CD4-positive, CD25-positive, alpha-beta regulatory T cell (primary cell): ENCODE measurements at places on chromosomes 2 and 18.

DNA sequence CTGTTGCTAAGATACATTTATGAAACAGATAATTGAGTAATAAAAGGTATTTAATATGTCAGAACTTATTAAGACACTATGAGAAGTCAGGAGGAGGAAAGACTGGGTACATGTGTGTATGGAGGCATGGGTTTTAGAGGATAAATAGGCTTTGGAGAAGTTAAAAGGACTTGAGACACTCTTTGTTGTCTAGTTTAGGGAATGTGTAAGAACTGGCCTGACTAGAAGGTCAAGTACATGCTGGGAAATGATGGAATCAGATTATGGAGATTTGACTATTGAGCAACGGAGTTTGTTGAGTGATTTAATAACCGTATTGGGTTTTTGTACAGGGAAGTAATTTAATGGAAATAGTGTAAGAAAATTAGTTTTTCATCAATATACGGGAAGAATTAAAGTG lies 28.2 kb upstream of the SPDYA start:
- no peak for DNase-seq

DNA sequence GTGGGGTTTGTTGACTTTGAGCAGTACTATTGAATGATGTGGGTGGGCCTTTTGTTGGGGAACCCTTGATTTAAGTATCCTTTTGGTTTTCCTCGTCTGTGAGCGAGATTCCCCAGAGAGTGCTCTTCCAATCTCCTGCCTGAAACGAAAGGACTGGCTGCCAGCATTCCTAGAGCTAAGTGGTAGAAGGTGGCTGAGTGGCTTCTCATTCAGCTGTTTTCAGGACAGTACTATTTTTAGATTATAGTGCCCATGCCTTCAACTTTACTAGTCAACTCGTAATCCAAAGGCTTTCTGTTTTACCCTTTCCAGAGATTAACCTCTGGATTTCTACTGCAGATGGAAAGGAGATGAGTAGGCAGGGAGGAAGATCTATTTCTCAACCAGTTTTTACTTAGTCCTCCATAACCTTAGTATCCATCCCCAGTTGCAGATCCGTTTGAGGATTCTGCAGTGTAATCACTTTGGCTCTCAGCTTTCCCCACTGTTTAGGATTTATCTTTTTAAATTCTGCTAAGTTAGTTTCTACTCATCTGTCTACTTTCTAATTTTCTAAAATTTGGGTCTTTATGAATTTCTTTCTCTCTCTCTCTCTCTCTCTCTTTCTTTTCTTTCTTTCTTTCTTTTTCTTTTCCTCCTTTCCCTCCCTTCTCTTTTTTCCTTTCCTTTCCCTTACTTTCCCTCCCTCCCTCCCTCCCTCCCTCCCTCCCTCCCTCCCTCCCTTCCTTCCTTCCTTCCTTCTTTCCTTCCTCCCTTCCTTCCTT lies 9.2 kb downstream of the SLC4A1AP start:
- no peak for DNase-seq

GRCh38 chr18:69890558-69890957 lies 57.1 kb downstream of the CD226 start:
- no peak for DNase-seq

- no peak for DNase-seq
These were observed 573.3 kb downstream of the LRP1B start for GRCh38 chr2:141557329-141558095.

GRCh38 chr2:4465671-4466070 lies 762.3 kb downstream of the DCDC2C start:
- no peak for DNase-seq

DNA sequence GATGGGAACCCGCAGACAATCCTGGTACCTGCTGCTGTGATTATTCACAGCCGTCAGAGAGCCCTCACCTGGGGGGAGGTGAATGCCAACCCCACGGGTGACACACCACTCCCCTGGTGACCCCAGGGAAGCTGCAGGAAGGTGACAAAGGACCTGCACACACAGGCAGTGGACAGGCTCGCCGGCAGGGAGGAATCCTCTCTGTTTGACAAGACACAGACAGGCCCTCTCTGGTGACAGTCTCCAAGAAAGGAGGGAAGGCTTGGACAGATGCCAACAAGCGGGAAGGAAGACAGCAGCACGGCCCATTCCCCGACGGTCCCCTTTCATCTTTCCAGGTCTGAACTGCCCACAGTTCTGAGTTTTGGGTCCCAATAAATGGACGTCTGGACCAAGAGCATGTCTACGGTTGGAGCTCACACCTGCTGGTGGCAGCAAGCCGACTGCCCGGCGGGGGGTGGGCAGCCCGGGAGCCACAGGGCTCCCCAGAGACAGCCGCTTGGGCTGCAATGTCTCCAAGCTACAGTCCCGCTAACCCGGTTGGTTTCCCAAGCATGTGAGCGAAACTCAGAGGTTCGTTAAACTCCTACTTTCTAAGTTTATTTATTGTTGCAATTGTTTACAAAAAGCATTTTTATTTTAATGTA lies 31.8 kb downstream of the HDAC4 start:
- DNase-seq, result no peak

DNA sequence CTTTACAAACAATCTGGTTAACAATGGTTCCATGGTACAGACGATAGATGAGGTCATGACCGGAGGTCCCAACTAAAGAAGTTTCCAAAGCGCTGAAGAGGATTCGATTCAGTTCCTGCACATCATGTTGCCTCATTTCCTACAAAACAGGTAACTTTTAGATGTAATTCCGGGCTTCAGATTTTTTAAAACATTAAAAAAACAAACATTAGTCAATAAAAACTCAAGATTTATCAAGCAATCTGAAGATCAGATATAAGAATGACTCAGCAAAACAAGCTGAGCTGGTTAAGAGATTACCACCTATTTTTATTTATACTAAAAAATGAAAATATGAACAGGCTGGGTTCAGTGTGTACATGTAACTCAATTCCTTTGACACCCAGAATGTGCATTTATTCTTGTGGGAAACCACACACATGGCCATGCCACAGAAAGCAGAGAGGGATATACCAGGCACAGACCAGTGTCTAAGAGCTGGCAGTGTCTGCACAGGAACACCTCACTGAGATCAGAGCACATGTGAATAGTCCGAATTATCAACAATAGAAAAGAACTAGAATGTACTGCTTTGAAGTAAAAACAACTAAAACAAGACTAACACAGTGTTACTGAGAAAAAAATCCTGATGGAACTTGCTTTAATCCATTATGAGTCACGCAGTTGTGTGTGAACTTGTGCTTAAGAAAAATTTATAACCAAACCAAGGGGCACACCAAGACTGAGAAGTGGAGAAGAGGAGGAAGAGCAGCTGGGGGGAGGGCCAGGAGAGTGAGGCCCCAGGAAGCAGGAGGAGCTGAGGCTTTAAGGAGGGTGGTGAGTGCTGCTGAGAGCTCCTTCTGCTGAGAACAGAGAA lies 9.5 kb downstream of the USP40 start:
- no peak for DNase-seq

- no peak for DNase-seq
These were observed 498.7 kb upstream of the SPRED2 start for GRCh38 chr2:65931056-65931455.

- no peak for DNase-seq
These were observed 123.2 kb downstream of the KCNS3 start for GRCh38 chr2:18001671-18002070.

- no peak for DNase-seq
These were observed 94.7 kb downstream of the EXOC6B start for GRCh38 chr2:72731116-72731515.

DNA sequence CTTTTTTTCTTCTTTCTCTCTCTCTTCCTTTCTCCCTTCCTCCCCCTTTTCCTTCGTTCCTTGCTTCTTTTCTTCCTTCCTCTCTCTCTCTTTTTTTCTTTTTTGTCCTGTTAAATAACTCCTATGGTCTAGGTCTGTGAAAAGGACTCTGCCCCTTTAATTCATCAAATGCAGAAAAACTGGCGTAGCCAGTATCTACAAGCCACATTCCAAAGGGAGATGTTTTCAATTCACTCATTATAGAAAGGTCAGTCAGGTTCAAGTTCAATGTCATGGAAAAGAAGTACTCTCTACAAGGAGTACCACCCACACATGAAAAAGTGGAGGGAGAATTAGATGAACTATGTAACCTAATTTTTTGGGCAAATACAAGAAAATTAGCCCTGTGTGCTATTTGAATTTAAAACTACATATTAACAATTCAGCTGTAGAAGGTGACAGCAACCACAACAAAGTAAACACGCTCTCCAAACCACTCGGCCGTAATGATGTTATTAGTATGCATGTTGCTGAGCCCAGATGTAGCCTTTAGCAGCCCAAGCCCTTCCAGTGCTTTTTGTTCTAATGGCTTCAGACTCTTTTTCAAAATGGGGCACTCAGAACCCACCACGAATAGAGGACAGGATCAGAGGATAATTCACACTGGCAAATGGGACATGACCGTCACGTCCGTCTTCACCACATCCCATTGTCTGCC lies 735.4 kb upstream of the FANCL start:
- DNase-seq, result no peak

DNA sequence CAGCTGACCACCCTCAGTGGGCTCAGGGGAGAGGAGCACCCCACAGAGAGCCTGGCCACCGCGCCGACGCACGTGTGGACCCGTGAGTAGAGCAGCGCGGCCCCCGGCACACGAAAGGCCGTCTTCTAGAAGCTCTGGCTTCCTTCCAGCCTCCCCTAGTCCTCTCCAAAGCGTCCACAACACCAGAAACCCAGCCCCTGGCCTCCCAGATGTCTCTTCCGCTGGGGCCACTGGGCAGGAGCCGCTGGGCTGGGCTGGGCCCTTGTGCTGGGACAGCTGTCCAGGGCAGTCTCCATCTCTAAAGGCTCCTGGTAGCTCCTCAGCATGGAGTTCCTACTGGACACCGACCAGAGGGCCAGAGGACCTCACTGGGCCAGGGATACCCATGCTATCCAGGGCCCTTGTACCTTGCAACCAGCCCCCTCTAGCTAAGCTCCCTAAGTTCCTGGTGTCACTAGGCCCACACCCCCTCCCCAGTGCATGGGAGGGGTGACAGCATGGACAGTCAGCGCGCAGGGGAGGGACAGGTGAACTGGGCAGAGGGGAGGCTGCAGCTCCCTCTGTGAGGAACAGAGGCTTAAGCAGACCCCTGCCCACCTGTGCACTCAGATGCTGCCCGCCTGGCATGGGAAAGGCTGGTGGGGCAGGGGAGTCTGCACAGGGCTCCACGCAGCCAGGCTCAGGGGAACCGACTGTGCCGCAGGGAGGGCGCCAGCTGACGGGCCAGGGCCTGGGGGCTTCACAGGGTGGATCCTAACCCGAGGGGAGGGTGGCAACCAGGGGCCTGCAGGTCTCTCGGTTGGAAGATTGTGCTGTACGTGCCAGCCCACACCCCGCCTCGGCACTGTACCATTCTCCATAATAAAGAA lies 32.9 kb downstream of the MTERF4 start:
- DNase-seq, result no peak

DNA sequence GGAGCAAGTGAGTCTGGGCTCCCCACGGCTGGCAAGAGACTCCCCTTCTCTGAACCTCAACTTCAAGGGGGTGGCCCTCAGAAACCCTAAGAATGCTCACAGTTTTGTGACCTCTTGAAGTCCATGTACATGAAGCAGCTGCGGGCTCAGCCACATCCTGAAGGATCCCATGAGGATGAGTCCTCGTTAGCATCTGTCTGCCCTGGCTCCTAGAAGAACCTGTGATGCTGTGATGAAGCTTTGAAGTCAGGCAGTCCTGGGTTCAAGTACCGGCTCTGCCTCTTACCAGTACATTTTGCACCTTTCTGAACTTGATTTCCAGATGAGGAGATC lies 38.1 kb downstream of the SDC1 start:
- DNase-seq, result no peak

DNA sequence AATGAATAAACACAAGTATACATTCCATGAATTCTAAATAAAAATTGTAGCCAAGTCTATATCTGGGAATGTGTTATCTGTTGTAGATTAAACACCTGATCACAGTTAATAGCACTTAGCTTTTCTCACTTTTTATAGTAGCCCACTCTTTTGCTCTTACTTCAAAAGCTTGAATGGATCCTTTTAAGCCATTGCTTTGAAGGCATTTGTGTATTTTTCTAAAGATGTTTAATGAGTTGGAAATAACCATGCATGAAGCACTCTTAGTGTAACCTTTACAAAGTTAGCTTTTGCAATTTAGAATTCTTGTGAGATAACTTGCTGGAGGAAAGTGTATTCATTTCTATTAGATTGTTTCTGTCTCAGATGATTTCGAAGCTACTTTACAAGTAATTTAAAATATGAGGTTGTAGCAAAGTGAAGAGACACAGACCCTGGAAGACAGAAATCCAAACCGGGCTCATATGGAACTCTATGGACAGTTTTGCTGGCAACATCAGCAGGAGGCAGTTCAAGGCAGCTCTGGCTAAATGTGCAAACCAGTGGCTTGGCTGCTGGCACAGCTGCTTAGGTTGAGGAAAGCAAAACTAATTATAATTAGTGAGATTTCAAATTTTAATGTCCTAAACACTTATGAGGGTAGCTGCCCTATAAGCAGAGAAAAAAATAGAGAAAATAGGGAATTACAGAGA lies 469.8 kb upstream of the ZEB2 start:
- DNase-seq, result no peak

GRCh38 chr2:75676464-75676863 lies 29.9 kb downstream of the MRPL19 start:
- no peak for DNase-seq

- DNase-seq, result no peak
These were observed 694.2 kb upstream of the GYPC start for GRCh38 chr2:125961739-125962138.

DNA sequence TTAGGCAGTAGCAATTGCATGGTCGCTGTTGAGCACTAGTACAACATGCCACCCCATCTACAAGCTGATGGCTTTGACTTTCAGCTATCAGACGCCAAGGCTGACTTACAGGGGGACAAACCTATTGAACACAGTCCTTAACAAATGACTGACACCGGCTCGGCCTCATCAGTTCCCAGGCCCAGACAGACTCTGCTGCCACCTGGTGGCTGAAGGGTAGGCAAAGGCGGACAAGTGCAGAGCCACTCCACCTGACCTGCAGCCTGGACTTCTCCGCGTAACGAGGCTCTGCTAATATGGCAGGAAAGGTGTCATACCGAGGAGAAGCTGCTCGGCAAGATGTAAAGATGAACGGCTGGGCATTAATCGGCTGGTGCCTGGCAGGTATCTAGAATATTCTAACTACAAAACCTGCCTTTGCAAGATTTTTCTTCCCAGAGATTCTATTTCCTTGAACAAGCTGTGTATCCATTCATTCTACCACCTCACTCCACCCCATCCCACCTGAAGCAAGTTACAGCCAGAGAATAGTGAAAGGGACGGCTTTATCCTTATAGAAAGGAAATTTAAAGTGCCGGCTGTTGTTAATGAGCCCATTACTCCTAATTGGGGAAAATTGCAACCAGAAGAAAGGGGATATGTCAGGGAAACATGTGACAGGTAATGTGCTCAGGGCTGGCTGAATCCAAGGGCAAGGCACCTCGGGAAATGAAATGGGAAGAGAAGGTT lies 67.4 kb downstream of the STEAP3 start:
- peak; percentile 35 for DNase-seq
